ENCODE measurements at places on chromosomes 7 and 10.

DNA sequence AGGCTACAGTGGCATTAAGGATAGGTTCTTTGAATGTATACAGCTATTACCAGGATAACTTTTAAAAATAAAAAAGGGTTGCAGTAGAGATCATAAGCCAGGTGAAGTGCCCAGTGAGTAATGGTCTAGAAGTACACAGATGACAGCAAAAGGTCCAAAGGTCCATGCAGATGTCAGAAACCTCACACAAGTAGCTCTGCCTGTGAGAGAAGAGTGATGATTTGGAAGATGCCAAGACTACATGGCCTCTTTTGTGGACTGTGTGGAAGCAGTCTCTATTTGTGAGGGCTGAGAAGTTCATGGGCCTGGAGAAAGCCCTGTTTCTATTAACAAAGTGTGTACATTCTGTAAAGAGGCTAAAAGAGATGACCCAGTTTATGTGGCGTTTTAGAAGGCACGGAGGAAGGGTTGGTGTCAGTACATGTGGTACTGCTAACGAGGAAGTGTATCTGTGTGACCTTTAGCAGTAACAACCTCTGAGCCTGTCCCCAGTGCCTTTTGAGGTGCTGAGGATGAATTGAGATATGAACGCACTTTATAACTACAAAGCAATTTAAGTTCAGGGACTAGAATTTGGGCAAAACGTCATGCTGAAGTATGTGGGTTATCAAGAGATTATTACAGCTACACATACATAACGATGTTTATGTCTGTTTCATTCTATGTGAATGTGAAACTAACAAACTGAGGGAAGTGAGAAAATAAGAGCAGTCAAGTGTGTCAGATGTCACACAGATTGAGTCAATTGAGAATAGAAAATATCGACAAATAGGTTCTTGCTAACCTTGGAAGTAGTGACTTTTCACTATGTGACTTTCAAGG is 7.6 kb downstream of the CYCS start:
- no peak for DNase-seq

- no peak for DNase-seq
Observed at GRCh38 chr10:112789248-112789647, 160.8 kb upstream of the TCF7L2 start.

- DNase-seq, result no peak
Observed at GRCh38 chr10:97894092-97894491, 44.4 kb downstream of the GOLGA7B start.

DNA sequence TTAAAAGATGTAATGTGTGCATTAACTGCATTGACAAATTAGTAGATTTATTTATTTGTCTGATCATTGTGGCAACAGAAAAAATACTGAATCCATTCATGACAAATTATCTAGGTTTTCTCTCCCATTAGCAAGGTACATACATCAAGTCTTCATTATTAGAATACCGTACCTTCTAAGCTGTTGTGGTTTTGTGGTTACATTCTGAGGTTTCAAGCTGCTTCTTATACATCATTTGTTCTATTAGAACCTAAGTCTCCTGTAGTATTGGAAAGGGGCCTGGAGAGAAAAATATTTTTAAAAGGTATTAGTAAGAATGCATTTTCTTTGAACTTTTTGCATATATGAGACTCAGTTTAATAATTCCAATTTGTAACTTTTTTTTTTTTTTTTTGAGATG is 26.3 kb upstream of the CACNB2 start:
- DNase-seq, result no peak

DNA sequence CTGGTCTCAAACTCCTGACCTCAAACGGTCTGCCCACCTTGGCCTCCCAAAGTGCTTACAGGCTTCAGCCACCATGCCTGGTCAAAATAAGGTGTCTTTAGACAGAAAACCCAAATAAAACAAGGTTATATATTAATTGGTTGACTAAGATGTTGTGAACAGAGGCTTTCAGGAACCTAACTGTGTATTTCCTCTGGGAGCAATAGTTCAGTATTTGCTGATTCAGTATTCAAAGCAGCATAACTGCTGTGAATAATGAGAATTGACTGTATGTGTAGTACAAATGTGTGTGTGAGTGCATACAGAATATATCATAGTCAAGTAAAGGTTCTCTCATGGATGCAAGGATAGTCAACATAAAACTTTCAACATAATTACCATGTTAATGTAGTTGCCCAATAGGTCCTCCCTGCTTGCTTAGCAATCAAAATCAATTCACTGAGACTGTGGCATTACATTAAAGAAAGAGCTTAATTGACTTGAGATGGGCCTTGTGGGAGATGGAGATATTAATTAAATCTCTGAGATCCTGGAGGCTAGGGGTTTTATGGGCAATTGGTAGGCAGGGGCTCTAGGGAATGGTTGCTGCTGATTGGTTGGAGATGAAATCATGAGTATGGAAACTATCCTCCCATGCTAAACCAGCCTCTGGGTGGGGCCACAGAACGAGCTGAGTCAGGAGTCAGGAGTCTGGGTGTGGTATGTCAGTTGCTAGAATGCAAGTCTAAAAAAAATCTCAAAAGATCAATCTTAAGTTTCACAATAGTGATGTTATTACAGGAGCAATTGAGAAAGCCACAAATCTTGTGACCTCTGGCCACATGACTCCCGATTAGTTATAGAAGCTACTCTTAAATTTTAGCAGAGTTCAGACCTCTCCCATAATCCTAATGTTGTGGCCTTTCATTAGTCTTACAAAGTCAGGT is 162.7 kb downstream of the AKR1D1 start:
- DNase-seq, result no peak

DNA sequence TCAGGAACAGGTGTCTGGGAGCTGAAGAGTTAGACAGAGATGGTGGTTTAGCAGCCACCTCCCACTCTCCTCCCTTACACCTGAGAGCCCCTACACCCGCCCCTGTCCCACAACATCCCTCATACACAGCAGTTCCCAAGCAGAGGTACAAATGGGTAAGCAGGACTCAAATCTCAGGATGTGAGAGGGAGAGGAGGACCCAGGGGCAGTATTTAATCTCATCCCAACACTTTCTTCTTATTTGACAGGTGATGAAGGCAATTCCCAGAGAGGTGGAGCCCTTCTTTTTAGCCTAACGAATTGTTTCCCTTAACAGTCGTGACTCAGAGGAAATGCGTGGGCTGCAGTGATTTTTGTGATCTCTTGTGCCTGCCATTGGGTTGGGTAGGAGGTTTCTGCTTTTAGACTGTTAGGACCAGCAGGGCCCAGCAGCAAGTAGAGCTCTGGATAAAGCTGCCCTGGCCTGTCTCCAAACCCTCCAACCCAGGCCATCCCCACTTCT is 191.3 kb downstream of the HECW1 start:
- DNase-seq, result no peak

DNA sequence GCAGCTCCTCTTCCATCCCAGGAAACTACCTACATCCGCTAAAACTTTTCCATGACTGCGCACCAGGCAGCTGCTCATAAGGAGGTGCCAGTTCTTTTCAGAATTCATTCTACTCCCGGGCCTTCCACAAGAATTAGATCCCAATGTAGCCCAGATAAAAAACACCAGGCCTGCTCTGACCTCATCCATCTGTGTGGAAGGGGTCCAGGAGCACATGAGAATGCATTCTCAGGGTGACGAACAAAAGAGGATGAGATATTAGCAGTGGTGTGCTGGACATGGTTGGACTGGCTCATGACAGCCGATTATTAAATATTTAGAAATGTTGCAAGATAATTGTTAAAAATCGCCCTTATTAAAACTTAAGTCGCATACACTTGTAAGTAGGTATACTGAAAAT is 43.2 kb upstream of the STEAP1B start:
- no peak for DNase-seq

- peak; percentile 6 for DNase-seq
Observed at GRCh38 chr10:116490028-116490662, 55.6 kb upstream of the PNLIP start.

- no peak for DNase-seq
Observed at GRCh38 chr10:3532644-3533043, 252.4 kb downstream of the KLF6 start.

GRCh38 chr7:78400038-78400437 is 601.5 kb downstream of the PHTF2 start:
- DNase-seq, result no peak

DNA sequence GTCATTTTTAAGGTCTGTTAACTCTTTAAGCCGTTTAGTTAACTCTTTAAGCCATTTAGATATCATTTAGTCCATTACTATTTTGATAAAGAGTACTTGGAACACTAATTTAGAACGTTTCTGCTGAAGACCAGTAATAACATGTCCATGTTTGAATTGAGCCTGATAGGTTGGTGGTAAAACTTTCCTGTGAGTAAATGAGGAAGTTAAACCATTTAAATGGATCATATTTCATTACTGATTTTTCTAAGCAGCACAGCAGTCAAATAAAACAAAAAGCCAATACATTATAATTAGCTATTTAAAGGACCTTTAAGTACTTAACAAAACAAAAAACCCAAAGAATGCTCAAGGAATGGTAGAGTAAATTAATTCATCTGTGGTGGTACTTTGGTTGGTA is 29.4 kb downstream of the PHTF2 start:
- no peak for DNase-seq

DNA sequence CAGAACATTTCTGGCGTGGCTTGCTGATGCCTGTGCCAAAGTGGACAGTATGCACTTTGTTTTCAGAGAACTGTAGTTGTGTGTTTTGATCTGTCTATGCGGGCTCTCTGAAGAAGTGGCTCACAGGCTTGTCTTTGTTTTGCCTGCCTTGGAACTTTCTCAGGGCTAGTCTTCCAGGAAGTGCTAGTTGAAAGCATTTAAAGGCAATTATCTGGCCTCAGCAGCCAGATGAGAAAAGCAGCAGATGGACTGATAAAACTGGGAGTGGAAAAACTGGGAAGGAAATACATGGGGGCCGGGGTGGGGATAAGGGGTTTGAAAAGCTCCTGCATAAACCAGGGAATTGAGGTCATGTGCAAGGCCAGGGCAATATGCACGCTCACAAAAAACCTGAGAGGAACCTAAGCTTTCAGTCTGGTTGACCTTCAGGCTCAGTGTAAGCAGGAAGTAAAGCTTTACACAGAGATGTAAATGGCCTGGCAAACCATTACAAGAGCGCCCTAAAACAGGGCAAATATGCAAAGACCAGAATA is 94.5 kb downstream of the ZNF33B start:
- no peak for DNase-seq

- DNase-seq, result no peak
Observed at GRCh38 chr7:158329014-158329610, 258.5 kb downstream of the PTPRN2 start.

GRCh38 chr7:94252971-94253370 is 141.7 kb upstream of the COL1A2 start:
- no peak for DNase-seq

DNA sequence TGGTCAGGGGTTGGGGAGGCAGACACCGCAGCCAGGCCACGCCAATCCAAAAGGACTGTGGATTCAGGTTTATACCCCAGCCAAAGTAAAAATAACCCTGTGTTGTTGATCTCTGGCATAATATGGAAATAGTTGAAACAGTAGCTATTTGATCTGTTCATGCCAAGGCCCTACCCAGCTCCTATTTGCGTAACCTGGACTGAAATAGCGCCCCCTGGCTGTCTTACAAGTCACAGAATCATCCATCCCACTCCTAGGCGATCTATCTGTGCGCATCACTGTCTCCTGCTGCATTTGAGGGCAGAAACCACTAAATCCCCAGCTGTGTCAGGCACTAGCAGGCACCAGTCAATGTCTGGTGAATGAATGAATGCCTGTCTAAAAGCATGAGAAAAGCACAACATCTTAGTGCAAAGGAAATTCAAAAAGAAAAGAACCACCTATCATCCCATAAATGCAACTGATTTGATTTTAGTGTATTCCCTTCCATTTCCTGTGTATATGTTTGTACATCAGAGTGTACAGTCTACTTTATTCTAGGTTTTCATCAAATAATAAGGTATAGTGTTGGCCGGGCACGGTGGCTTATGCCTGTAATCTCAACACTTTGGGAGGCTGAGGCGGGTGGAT is 160.0 kb downstream of the SLIT1 start:
- DNase-seq, result peak; percentile 39

GRCh38 chr10:132909491-132910071 is 32.8 kb downstream of the CFAP46 start:
- DNase-seq, result no peak

GRCh38 chr10:79298403-79299244 is 48.6 kb upstream of the PPIF start:
- DNase-seq, result peak; percentile 59

DNA sequence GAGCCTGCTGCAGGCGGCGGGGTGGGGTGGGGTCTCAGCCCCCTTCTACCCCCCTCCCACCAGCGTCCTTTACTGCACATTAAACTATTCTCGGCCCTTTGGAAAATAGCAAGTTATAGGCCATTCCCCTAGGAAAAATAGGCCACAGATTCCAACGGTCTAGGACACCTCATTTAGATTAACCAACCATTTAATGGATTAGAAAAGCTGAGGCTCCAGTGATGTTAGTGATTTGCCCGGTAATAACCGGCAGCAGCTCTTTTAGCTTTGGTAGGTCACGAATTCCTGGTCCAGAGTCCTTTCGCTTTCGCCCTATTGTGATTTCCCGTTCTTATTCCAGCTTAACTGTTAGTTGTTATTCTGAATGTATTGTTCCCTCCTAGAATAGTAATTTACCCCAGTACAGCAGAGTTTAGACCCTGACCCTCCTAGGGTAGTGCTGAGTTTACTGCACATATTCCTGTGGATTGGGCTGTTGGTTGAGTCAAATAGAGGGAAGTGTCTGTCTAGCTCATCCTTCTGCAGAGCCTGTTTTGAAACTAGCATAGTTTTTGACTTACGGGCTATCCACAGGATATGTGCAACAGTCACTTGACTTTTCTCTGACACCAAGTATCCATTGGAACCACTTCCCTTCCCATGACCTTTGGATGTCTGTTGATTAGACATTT is 754 bp downstream of the GSTO1 start:
- no peak for DNase-seq

- DNase-seq, result no peak
Observed at GRCh38 chr7:105808209-105808608, 68.2 kb downstream of the ATXN7L1 start.

- DNase-seq, result no peak
Observed at GRCh38 chr7:134016223-134016941, 110.8 kb upstream of the LRGUK start.

- DNase-seq, result no peak
Observed at GRCh38 chr7:117871778-117872538, 1.3 kb downstream of the CTTNBP2 start.

- no peak for DNase-seq
Observed at GRCh38 chr10:71243756-71244395, 31.5 kb downstream of the UNC5B start.

- no peak for DNase-seq
Observed at GRCh38 chr7:50203521-50203920, 101.0 kb upstream of the IKZF1 start.

GRCh38 chr10:112851588-112852211 is 98.3 kb upstream of the TCF7L2 start:
- DNase-seq, result no peak

- peak; percentile 33 for DNase-seq
Observed at GRCh38 chr7:99525713-99526440, 21.4 kb downstream of the ZKSCAN5 start.

GRCh38 chr10:121048749-121049148 is 197.6 kb downstream of the WDR11 start:
- no peak for DNase-seq

GRCh38 chr10:23056186-23056579 is 39.2 kb upstream of the MSRB2 start:
- no peak for DNase-seq

- peak; percentile 44 for DNase-seq
Observed at GRCh38 chr10:124043310-124044142, 49.9 kb downstream of the CHST15 start.

Measured in CD4-positive, alpha-beta T cell treated with Interferon alpha-2 for 1 hour (primary cell).